ENCODE measurements at places on chromosomes 1 and 21.
A peak's percentile ranks its signal among the peaks of the same experiment; 100 is the strongest.

- no peak for DNase-seq
Measured at GRCh38 chr1:152024223-152024622, 12.6 kb downstream of the S100A11 start.

GRCh38 chr1:45359882-45360513, 19.8 kb upstream of the MUTYH start:
- DNase-seq: peak; percentile 22

DNA sequence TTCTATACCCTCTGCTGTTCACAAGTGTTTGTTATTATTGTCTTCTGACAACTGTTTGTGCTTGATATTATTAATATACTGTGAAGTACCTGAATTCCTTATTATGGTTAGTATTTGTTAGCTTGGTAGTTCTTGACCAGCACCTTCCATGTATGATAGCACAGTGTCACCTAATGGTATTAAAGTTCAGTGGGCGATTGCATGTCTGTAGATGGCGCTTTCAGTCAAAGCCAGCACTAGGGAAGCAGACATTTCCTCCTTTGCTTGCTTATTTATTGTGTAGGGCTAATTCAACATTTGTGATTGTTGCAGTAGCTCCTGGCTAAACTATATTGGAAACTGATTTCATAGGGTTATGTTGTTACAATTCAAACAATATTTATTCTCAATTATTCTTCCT, 218.0 kb downstream of the ZP4 start:
- no peak for DNase-seq

DNA sequence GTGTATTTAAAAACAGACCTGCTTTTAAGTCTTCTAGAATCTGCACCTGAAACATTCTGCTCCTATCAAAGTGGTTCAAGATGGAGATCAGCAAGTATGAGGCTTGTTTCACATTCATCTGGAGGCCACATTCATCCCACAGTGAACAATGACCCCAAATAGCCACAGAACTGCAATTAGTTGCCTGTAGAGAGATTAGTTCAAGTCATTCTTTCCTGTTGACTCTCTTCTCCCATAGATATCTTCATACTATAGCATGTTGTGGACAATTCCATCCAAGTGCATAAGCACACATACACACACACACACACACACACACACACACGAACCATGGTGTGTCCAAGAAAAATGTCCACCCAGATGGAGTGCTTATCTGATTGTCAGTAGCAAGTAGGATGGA, 101.7 kb upstream of the FGGY start:
- no peak for DNase-seq

DNA sequence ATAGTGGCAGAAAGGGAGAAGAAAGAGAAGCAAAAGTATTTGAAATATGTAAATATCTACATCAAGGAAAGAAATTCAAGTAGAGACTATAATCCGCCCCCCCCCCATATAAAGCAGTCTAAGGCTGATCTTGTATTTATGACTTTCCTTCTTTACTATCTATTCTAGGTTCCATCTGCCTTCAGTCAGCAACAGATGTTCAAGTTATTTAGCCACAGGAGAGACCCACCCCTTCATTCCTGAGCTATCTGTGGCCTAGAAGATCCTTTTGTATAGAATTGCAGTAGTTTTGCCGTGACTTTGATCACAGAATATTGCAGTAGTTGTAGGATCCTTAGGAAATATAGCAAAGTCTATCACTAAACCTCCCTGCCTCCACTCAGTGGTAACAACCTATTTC, 10.7 kb upstream of the BSDC1 start:
- no peak for DNase-seq

DNA sequence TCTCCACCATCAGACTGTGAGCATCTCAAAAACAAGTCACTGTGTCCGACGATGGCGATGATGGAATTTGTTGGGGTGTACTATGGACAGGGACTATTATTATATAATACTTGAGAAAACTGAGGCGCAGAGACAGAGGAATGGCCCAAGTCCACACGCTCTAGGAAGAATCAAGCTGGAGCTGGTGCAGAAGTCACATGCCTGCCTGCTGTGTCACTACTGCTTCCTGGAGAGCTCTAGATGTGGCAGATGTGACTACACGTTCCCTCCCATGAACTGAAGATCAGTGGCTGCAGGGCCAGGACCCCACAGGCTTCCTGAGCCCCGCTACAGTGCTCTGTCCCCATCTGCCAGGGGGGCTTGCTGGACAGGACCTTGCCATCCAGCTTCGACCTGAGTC, 56.9 kb downstream of the TRABD2B start:
- DNase-seq: no peak
